Spinal cord (tissue), 10 donors: ENCODE measurements at places on chromosomes 3 and 15.
A peak's percentile ranks its signal among the peaks of the same experiment; 100 is the strongest.

DNA sequence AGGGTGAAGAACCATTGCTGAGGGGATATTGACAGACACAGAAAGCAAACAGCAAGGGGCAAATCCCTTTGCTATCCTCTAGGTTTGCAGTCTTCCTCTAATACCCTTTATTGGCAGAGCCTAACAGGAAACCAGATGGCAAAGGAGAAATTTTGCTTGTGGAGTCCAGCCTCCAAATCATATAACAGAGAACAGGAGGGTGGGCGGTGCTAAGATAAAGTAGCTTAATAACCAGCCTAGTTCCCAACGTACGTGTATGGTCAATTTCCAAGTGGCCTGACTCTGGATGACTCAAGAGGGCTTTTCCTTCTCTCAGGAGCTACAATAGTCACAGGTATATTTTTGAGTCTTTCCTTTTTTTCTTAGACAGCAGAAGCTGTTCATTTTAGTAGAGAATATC lies 404.5 kb downstream of the PDCD6IP start:
- DNase-seq: no peak

DNA sequence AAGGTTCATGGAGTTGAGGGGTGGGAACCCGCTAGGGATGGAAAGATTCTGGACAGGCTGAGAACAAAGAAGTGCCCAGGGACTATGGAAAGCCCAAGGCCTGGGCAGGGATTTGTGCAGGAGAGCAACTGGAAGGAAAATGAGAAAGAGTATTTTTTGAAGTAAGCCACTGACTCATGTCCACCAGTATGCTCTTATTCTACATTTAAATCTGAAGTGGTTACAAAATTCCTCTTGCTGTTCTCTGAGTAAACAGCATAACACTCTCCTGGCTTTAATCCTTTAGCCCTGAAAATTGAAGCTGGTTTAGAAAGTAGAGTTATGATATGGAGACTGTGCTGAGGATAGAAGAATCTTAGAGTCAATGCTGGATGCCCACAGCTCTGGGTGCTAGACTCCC lies 165.2 kb downstream of the ISL2 start:
- DNase-seq: no peak

GRCh38 chr3:107938143-107938542 lies 152.7 kb downstream of the CD47 start:
- no peak for DNase-seq

DNA sequence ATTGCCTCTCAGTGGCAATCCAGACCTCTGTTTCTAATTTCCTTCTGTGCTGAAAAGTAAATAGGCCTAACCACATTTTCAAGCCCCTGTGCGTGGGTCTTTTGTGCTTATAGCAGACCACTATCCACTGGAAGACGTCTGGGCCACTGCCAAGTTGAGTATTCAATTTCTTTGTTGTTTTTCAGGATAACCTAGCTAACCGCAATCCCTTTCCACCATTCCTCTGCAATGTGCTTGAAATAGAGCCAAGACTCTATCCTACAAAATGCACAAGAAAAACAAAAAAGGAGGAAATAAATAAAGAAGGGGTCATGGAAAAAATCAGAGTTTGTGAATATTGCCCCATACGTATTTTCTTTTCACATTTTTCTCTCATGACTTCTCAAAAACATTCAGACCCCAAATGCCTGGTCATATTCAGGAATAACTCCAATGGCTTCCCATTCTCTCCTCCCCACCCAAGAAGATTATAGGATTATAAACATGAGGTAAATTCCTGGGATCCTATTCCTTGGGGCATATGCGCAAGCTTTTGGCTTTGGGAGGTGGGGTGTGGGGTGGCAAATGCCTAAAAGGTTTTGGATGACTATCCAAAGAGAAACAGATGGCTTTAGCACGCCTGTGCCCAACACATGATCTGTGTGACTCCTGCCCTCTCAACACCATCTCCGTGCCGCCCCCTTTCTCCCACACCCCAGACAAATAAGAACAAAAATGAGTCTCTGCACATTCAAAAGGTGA lies 217.9 kb upstream of the THBS1 start:
- DNase-seq: peak; percentile 31

DNA sequence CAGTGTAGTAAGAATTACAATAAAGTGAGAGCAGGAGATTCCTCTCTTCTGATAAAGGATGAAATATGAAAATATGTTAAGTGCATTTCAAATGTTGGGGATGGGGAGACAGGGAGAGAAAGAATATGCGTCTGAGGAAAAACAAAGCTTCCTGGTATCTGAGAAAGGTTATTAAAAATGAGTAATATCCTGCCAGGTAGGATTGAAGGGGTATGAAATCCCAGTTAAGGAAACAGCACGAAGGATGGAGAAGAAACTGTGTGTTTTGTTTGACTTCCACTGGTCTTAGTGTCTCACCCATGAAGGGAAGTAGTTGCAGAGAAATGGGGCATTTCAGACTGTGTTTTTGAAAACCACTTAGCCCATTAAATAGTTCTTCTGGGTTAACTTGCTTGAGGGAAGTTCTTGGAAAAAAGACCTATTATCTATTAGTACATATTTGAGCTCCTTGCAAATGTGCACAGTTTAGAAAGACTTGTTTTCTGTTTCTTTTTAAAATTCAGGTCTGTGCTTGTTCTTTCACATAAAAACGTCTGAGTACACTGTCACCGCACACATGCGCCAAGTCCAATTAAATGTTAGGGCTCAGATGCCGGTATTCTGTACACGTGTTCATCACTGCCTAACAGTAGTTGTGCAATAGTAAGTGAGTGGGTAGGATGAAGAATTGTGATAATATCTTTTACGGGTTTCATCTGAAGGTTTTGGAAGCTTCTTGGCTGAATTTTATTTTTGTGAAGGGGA lies 196.1 kb upstream of the P2RY1 start:
- DNase-seq: peak; percentile 85

- no peak for DNase-seq
Observed at GRCh38 chr3:29545615-29546014, 264.7 kb downstream of the RBMS3 start.

- peak; percentile 74 for DNase-seq
Observed at GRCh38 chr15:28191832-28192231, 92.7 kb upstream of the OCA2 start.

GRCh38 chr15:85026304-85027032 lies 44.8 kb downstream of the PDE8A start:
- no peak for DNase-seq

DNA sequence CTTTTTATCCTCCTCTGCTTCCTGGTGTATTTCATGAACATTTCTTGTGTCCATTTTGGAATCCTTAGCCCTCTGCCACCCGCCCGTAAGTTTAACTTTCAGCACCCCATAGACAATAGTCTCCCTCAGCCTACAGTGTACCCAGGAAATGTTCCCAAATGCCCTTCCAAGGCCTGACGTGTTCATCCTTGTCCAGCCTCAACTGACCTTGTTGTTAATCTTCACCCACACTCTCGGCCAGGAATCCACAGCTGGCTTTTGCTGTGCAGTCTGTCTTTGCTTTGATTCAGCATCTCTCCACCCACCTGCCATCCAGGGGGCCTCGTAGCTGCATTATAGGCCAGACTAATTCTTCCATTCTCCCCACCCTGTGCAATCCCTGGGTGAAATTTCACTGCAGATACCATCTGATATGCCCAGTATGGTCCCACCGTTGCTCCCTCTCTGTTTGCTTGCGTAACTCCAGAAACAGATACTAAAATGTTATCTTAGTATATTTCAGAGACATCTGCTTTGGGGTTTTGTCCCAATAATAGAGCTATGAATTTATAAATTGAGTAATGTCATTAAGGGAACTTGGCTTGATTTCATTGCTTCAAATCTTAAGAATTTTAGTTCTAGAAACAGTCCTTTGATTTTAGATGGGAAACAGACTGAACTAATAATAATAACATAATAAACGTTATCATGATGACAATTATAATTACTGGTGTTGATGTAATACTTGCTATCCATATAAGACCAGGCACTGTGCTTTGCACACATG lies 16.6 kb downstream of the GUCA1C start:
- no peak for DNase-seq

DNA sequence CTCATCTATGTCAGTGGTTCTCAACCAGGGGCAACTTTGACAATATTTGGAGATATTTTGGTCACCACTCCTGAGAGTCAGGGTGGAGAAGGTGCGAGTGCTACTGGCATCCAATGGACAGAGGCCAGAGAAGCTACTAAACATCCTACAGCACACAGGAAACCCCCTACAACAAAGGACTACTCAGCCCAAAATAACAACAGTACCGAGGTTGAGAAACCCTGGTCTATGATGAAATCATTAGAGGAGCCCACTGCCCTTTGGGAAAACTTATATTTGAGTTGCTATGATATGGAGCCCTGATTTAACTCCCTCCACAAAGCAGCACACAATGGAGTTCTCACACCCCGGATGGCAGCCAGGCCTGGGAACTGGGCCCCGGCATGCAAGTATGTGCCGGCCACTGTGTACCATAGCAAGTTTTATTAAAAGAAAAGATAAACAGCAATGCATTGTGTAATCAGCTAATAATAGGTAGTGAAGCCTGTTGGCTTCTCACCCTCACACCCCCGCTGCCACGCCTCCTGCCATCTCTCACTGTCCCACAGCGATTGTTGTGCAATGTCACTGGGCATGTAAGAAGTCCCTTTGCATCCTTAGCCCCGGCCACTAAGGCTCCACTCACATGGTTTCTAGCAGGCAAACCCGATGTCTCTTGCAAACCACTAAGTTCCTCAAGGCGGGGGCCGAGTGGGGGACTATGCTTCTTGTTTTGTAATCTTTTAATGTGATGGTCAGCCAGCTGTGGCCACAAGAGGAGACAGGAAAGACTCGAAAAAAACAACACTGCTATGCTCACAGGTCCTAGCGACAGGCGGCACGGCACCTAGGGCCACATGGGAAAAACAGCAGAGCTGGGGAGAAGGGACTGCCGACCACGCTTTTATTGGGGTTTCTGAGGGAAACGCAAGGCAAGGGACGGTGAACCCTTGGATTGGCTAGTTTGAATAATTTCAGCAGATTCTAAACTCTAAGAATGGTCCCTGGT lies 110.0 kb downstream of the AQP9 start:
- no peak for DNase-seq
